Kidney (tissue), 22 donors: ENCODE measurements at places on chromosomes 2 and 18.

- no peaks in the 10 kb centered on the region for H3K4me1 ChIP-seq
- no peak overlapping the region for H3K27ac ChIP-seq
- no peak for DNase-seq
- H3K4me3 ChIP-seq = no peak overlapping the region
Observed at GRCh38 chr18:61628085-61628484, 264.7 kb downstream of the RNF152 start.

DNA sequence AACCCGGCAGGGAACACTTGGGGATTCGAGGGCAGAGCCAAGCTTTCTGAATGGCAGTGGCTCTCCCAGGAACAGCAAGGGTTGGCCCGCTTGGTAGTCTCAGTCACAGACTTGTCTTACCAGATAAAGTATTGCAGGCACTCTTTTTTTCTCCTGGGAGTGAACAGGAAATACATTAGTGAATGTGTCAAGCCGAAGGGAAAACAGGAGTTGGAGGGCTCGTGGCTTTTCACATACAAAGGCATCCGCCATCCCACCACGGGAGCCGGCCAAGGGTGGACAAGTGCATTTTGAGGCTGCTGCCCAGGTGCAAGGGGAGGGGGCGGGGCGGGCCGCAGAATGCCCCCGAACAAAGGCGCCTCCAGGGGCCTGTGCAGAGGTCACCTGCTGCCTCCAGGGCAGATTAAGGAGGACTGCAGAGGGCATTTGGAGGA lies 163.3 kb upstream of the SIX3 start:
- DNase-seq = no peak
- H3K4me1 ChIP-seq = peaks cover 15% of the 10 kb centered on the region
- no peak overlapping the region for H3K27ac ChIP-seq
- H3K4me3 ChIP-seq = no peak overlapping the region

DNA sequence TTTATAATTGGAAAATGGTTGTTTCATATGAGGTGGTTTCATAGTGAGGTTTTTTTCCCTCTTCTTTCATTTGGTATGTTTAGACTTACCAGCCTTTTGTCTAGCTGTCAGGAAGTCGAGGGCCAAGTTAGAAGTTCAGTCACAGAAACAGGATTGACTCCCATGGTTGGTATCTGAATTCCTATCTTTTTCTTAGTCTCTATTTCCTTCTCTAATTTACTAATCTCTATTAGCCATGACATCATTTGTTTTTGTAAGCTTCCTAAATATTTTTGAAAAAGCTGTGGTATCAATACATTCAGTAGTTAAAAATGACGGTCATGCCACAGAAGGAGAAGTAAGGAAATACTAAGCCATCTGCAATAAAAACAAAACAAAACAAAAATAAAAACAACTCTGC lies 206.9 kb downstream of the CCDC85A start:
- DNase-seq = no peak
- no peaks in the 10 kb centered on the region for H3K4me1 ChIP-seq
- H3K36me3 ChIP-seq = no peaks in the 10 kb centered on the region

GRCh38 chr2:40433736-40434135 lies 18.2 kb downstream of the SLC8A1 start:
- H3K36me3 ChIP-seq = no peaks in the 10 kb centered on the region
- H3K27ac ChIP-seq = no peak overlapping the region
- peaks cover 5% of the 10 kb centered on the region for H3K4me1 ChIP-seq
- no peak overlapping the region for H3K4me3 ChIP-seq
- H3K27me3 ChIP-seq = no peaks in the 10 kb centered on the region
- DNase-seq = no peak

GRCh38 chr2:133266926-133267590 lies 301.2 kb downstream of the NCKAP5 start:
- no peaks in the 10 kb centered on the region for H3K4me1 ChIP-seq
- H3K36me3 ChIP-seq = no peaks in the 10 kb centered on the region
- no peak for DNase-seq
- no peaks in the 10 kb centered on the region for H3K27me3 ChIP-seq
- peak overlapping the region; percentile 45 for H3K4me3 ChIP-seq
- no peak overlapping the region for H3K27ac ChIP-seq

DNA sequence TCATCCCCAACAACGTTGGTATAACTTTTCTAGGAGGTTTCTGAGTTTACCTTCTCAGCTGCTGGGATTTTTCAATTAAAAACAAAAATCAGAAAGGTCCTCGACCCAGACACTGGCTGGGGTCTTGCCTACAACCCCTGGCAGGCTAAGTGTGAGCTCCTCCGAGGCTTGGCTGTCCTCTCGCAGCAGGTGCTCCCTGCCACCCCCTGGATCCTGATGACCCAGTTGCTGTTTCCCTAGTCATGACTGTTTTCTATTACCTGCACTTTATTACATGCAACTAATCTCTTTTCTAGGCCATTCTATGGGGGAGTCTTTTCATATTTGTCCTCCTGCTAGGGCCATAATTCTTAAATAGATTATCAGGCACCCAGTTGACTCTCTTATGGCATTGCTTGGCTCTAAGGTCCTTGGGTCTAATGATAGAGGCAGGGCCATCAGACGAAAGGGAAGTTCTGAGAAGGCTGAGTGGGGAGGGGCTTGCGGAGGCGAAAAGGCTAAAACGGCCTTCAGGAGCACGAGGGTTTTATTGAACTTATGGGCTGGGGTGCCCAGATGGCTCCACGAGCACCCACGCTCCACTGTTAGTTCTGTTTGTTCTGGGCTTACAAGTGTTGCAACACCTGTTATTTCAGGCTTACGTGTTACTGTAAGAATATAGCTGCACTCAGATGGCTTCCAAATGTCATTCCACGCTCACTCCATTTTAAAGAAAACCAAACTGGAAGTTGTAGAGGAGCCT lies 166.0 kb downstream of the NCK2 start:
- H3K27me3 ChIP-seq = no peaks in the 10 kb centered on the region
- H3K36me3 ChIP-seq = no peaks in the 10 kb centered on the region
- DNase-seq = no peak
- H3K27ac ChIP-seq = no peak overlapping the region
- H3K4me3 ChIP-seq = no peak overlapping the region

DNA sequence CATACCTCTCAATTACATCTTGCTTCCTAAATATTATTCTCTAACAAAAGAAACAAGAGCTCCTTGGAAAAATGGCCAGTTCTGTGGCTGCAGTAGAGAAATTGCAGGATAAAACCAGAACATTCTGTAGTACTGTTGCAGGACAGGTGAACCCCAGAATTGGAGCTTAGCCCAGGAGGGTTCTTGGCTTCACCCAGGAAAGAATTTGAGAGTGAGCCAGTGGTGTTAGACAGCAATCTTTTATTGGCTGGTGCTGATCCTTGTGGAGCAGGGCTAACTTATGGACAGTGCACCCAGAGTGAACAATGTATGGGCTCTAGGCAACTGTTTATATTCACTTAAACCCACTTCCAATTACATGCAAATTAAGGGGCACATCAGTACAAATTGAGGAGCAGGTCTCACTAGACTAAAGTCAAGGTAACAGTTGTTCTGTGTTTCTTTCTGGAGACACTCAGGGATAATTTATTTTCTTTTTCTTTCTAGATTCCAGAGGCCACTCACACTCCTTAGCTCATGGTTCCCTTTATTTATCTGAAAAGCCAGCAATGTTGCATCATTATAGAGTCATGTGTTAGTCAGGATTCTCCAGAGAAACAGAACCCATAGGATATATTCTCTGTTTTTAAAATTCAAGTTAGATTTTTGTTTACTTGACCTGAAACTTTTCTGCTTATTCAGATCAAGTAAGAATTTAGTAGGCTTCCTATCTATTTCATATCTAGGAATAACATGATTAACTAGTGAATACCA lies 348.1 kb downstream of the CCDC85A start:
- H3K4me1 ChIP-seq = no peaks in the 10 kb centered on the region
- no peak for DNase-seq

- no peak overlapping the region for H3K4me3 ChIP-seq
- H3K27ac ChIP-seq = no peak overlapping the region
- DNase-seq = no peak
- H3K27me3 ChIP-seq = no peaks in the 10 kb centered on the region
- H3K36me3 ChIP-seq = peaks cover 42% of the 10 kb centered on the region
- no peaks in the 10 kb centered on the region for H3K4me1 ChIP-seq
Observed at GRCh38 chr2:36534275-36534799, 63.6 kb downstream of the FEZ2 start.

GRCh38 chr2:3606370-3607201 lies 11.7 kb downstream of the COLEC11 start:
- H3K36me3 ChIP-seq = no peaks in the 10 kb centered on the region
- no peaks in the 10 kb centered on the region for H3K4me1 ChIP-seq
- no peak for DNase-seq
- H3K27ac ChIP-seq = peak overlapping the region; percentile 57
- H3K4me3 ChIP-seq = peak overlapping the region; percentile 32
- H3K27me3 ChIP-seq = no peaks in the 10 kb centered on the region

DNA sequence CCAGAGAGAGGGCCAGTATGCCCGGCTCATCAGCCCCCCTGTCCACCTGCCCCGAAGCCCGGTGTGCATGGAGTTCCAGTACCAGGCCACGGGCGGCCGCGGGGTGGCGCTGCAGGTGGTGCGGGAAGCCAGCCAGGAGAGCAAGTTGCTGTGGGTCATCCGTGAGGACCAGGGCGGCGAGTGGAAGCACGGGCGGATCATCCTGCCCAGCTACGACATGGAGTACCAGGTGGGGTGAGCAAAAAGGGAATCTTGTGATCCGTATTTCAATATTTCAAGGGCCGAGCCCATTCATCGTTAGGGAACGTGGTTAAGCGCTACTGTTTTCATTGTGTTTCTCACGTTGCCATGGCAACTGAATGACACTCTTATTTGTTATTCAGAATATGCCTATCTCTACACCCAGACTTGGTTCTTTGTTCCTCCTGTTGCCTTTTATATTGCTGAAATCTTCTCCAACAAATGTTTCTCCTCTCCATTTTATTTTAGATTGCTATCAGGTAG lies 81.5 kb downstream of the NRP2 start:
- no peak overlapping the region for H3K4me3 ChIP-seq
- no peaks in the 10 kb centered on the region for H3K4me1 ChIP-seq
- H3K36me3 ChIP-seq = no peaks in the 10 kb centered on the region

DNA sequence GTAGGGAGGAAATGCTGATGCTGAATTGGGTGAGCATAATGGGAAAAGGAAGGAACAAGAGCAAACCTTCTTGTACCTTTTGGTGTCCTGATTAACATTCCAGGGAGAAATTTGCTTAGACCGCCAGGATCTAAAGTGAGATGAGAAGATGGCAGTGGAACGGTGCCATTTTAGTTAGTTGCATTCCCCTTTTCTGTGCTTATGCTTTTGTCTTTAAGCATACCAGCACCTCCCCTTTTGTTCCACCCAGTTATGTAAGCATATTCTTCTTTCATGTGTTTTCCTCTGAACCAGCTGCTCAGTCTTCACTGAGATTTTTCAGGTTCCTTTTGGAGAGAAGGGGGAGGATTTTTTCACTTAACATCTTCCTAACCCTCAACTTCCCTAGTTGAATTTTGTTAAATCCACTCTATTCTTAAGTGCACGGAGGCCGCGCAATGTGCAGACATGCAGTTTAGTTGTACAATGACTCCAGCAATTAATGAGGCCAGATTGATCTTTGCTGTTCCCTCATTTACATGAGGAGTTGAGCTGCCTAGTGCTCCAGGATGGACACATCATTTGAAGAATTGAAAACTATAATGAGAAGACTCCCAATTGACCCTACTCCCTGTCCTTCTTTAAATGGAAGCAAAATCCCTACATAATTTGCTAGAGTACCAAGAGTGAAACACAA lies 73.9 kb downstream of the MAP4K4 start:
- H3K36me3 ChIP-seq = no peaks in the 10 kb centered on the region
- H3K27me3 ChIP-seq = no peaks in the 10 kb centered on the region
- DNase-seq = no peak
- no peak overlapping the region for H3K27ac ChIP-seq
- H3K4me1 ChIP-seq = peaks cover 21% of the 10 kb centered on the region

GRCh38 chr2:157898591-157898996 lies 22.5 kb upstream of the ACVR1 start:
- no peaks in the 10 kb centered on the region for H3K36me3 ChIP-seq
- no peaks in the 10 kb centered on the region for H3K4me1 ChIP-seq
- H3K4me3 ChIP-seq = no peak overlapping the region
- H3K27ac ChIP-seq = no peak overlapping the region
- H3K27me3 ChIP-seq = no peaks in the 10 kb centered on the region

- peaks cover 54% of the 10 kb centered on the region for H3K36me3 ChIP-seq
- peak overlapping the region; percentile 75 for H3K27ac ChIP-seq
- DNase-seq = no peak
- H3K4me3 ChIP-seq = no peak overlapping the region
Observed at GRCh38 chr2:54666131-54666633, 57.3 kb upstream of the EML6 start.

- no peak for DNase-seq
- H3K27ac ChIP-seq = no peak overlapping the region
- no peaks in the 10 kb centered on the region for H3K36me3 ChIP-seq
- H3K4me1 ChIP-seq = no peaks in the 10 kb centered on the region
Observed at GRCh38 chr2:147543056-147543455, 301.8 kb upstream of the ACVR2A start.

- no peak for DNase-seq
- no peaks in the 10 kb centered on the region for H3K27me3 ChIP-seq
- no peaks in the 10 kb centered on the region for H3K36me3 ChIP-seq
- H3K4me1 ChIP-seq = no peaks in the 10 kb centered on the region
- no peak overlapping the region for H3K27ac ChIP-seq
Observed at GRCh38 chr2:98519156-98519555, 74.5 kb downstream of the INPP4A start.

GRCh38 chr18:61699397-61700110 lies 193.3 kb downstream of the RNF152 start:
- no peaks in the 10 kb centered on the region for H3K27me3 ChIP-seq
- H3K27ac ChIP-seq = no peak overlapping the region
- H3K4me1 ChIP-seq = no peaks in the 10 kb centered on the region
- no peak overlapping the region for H3K4me3 ChIP-seq
- no peak for DNase-seq

GRCh38 chr18:62942578-62942977 lies 227.2 kb downstream of the PHLPP1 start:
- H3K27me3 ChIP-seq = no peaks in the 10 kb centered on the region
- no peak overlapping the region for H3K27ac ChIP-seq
- DNase-seq = no peak
- H3K4me3 ChIP-seq = no peak overlapping the region
- no peaks in the 10 kb centered on the region for H3K4me1 ChIP-seq

DNA sequence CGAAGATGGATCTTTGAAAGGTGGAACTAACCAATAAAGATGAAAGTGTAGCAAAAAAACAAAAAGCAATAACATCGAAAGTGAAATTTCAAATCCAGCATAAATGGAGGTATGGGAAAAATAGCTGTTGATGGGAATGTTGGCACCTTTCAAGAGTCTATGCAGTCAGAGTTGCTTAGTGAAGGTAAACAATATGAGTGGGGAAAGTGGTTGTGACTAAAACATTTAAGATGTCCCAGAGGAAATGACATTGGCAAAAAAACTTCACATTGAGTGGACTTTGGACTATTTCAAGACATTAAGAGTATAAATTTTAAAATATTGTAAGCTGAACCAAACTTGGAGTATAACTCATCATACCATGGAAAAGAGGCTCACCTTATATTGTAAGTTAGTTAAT lies 17.7 kb downstream of the ETAA1 start:
- H3K4me1 ChIP-seq = no peaks in the 10 kb centered on the region
- H3K27me3 ChIP-seq = no peaks in the 10 kb centered on the region
- H3K27ac ChIP-seq = no peak overlapping the region
- H3K36me3 ChIP-seq = peaks cover 6% of the 10 kb centered on the region
- no peak overlapping the region for H3K4me3 ChIP-seq
